ENCODE measurements at places on chromosomes 5 and 9.

- DNase-seq = peak; percentile 68
Measured at GRCh38 chr5:131589510-131590348, 45.3 kb downstream of the RAPGEF6 start.

- peak; percentile 52 for DNase-seq
Measured at GRCh38 chr5:135324897-135325650, 74.0 kb downstream of the MACROH2A1 start.

GRCh38 chr5:168014433-168015123 lies 276.9 kb upstream of the WWC1 start:
- no peak for DNase-seq

DNA sequence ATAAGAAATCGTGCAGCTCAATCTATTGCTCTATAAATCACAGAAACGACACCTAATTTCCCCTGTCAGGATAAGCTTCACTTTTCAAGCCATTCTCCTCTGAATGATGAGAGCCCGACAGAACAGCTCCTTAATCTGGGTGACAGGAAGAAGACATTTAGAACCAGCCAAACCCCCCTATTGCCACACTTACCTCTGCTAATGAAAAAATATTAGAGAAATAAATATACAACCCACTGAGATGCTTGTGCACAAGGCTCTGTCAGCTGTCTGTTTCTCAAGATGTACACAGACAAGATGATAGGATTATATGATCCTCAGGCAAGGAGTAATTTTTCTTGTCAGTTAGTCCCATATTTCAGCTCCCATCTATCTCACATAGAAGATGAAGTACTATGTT lies 57.5 kb upstream of the TRIM32 start:
- no peak for DNase-seq

GRCh38 chr9:35725362-35725761 lies 6.6 kb downstream of the TLN1 start:
- no peak for DNase-seq

DNA sequence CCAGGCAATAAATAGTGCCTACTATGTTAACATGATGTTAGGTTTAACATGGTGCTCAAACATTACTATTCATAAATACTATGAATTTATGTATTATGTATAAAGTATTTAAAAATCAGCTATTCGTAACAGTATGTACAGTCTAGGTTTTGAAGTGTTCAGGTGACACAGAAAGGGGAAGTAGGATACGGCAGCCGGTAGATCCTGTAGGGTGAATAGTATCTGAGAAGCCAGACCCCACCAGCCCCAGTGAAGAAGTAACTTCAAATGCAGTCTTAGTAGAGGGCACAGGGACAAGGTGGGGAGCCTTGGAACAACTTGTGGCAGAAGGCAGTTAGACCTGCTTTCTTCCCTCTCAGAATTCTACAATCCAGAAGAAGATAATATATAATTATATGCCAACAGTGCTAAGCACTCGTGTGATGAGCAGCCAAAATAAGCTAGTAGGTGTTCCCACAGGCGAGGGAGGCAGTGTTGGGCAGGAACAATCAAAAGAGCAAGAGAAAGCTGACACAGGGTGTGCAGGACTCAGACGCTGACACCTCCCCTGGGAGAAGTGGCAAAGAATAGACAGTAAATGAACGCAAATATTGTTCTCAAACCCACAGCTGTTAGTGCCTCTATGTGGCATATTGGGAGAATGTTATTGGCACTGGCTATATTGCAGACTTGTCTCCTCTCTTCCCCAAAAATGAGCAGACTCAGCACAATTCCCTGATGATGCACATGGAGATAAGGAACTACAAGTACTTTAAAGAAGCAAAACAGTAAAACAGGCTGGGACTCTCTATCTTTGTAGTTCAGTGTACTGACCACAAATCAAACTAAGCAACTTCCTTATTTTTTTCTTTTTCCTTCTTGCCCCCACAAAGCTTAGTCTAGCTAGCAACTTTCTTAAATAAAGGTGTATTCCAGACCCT lies 4.6 kb downstream of the ZNF367 start:
- DNase-seq = no peak

DNA sequence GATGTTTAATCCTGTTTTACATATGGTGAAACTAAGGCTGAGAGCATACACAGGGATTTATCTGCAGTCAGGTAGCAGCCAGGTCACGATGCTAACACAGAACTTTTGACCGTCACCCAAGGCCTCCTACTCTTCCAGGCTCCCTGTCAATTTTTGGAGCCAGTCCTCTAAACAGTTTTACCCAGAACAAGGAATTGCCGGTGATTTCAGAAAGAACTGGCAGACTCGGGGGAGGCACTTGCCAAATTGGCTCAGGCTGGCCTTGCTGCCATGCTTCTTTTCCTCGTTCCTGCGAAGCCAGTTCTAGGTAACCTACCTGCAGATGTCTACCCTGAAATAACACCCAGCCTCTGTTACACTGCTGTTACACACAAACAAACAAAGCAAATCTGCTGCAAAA lies 21.2 kb downstream of the GRIA1 start:
- no peak for DNase-seq

DNA sequence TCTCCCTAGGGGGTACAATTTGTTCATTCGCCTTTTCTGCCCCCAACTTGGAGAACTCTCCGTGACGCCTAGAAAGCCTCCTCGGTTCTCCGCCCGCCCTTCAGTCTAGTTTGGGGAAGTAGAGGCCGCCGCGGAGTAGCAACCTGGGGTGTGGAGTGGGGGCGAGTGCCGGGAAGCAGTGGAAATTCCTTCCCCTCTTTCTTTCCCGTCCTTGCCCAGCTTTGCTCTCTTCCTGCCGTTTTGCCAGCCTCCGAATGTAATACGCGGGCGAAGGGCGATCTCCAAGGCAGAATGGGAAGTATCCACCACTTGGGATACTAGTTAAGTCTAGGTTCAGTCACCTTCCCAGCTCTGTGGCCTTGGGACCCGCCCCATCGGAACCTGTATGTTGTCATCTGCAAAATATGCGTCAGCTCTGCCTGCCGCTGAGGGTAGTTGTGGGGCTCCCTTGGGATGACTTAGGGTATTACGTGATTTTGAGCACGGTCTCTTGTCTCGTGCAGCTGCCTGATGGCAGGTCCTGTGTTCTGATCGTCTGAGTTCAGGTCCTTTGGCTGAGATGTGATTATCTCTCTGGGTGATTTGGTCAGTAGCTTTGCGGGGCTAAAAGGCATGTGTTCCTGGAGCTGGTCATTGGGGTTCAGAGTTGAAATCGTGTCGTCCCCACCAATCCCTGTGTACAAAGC lies 724 bp downstream of the PAM start:
- no peak for DNase-seq

DNA sequence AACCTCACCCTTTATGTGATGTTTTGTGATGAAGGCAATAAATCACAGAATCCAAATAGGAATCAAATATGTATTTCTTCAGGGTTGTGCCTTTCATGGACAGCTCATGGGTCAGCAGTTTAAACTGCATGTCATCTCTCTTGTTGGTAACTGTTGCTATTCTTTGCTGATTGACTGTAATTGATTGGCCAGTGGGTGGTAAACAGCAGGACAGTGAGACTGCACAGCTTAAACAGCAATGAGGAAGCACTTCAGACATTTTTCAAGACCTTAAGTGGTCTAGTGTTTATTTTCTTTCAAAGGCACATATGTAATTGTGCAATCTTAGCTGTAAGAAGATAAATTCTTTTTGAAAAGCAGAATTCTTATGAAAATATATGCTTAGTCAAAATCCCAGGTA lies 260.5 kb downstream of the COX7C start:
- DNase-seq = no peak

DNA sequence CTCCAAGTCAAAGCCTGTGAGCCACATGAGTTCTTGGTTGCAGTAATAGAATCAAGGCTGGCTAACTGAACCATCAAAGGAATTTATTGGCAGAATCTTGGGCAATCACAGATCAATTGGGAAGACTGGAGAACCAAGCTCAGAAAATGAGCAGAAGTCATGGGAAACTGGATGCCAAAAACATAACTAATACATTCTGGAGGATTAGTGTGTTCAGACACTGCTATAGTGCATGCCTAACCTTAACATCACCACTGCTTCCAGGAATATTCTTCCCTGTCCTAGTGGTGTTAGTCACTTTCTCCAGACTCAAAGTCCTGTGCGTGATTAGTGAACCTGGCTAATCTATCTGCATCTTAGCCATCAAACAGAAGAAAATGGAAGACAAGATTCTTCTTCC lies 843.7 kb downstream of the EFNA5 start:
- DNase-seq = no peak

DNA sequence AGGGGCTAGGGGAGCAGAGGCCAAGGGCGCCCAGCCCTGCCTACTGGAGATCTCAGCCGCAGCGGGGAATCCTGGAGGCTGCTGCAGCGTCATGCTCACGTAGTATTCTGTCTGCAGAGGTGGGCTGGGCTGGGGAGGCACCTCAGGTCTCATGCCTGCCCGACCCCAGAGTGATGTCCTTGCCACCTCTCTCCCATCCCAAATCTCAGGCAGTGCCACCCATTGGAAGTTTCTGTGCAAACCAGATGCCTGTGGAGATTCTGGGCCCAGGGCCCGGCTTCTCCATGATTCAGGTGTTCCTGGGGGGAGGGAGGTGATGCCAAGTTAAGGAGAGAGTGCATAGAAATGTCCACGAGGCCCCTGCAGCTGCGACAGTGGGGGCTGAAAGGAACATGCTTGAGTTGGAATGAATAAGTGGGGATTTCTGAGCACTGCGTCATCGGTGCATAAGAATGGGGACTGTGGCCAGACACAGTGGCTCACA lies 72.0 kb downstream of the ANKRD33B start:
- no peak for DNase-seq

GRCh38 chr9:134933076-134933659 lies 15.5 kb upstream of the FCN1 start:
- DNase-seq = no peak

- no peak for DNase-seq
Measured at GRCh38 chr9:131122158-131122557, 3.2 kb upstream of the NUP214 start.

GRCh38 chr5:2141254-2142000 lies 258.7 kb upstream of the IRX4 start:
- no peak for DNase-seq

- no peak for DNase-seq
Measured at GRCh38 chr5:168646335-168646734, 67.2 kb upstream of the PANK3 start.

- DNase-seq = no peak
Measured at GRCh38 chr9:69918322-69918721, 97.7 kb downstream of the CFAP95 start.

DNA sequence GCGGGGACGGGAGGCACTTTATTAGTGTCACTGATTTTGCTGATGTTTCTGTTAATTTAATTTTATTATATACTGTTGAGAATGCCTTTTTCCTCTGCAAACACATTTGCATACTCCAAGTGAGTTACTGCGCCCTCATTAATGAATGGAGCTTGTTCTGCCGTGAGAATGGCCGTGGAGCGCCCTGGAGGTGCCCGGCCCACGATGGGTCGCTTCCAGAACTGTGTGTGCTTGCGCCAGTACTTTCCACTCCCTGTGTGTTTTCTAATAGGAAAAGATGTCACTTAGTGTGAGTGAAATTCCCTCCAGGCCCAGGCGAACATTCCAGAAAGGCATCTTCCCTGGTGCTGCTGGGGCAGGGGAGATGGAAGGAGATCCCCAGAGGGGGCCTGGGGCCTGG lies 30.1 kb downstream of the NDUFS6 start:
- DNase-seq = no peak

DNA sequence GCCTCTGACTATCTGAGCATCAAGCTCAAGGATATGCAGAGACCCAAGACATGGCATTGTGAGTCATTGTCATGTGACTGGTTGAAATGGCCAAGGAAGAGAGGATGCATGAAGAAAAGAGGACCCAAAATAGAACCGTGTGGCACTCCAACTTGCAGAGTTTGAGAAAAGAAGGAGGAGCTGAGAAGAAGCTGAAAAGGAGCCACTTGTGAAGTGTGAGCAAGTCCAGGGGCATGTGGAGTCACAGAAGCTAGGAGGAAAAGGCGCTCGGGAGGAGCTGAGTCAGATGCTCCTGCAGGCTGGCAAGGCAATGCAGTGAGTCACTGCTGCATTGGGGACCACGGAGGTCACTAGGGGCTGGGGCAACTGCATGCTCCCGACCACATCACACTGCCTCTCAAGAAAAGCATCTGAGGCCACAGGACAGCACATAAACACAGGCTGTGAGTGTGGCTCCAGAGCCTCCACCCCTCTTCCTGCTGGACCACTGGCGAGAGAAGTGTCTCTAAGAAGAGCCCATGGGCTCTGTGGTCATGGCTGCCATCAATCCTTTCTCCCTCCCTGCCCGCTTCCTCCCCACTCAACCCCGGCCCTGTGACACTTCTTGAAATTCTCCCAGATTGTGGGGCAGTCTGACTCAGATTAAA lies 197.6 kb downstream of the DRD1 start:
- no peak for DNase-seq

GRCh38 chr5:40093550-40093949 lies 586.2 kb upstream of the PTGER4 start:
- no peak for DNase-seq

DNA sequence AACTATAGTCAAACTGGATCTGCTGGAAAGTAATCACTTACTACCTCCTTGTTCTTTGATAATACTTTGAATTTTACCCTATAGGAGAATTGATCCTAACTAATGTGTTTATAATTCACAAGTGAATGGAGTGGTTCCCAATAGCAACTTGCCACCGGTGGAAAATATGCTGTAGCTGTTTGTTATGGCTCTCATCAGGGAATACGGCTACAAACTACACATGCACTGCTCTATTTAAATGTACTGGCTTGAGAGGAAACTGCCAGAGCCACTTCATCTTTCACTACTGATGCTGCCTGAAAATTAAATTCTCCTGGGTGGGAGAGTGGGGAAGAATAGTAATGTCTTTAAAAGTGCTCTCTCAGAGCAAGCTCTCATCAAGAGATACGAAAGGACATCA lies 448.5 kb upstream of the GRAMD2B start:
- DNase-seq = no peak

DNA sequence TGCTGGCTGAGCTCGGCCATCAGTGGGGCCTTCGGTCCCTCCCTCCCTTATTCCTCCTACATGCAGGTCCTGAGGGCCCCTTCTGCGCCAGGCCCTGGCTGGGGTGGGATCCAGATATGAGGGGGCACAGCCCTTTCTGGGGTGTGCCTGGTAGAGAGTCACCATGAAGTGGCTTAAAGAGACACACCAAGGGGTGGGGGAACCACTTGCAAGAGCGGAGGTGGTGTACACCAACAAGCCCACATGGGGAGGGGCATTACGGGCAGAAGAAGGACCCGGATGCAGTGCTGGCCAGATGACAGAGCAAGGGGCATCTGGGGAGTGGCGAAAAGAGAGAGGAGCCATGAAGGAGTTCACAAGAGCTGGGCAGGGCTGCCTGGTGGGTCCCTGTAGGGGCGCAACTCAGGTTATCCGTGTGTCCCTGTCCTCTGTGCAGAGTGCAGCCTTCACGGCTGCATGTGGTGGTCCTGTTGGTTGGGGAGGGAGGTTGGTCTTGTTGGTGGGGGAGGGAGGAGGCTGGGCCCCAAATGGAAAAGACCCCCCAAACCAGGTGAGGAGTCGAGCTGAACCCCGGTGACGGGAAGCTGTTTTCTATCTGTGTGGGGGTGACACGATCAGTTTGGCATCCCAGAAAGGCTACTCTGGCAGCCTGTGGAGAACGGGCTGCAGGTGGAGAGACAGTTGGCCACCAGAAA lies 158.1 kb downstream of the DAB2IP start:
- no peak for DNase-seq

- DNase-seq = no peak
Measured at GRCh38 chr9:107219486-107220077, 63.5 kb upstream of the RAD23B start.

Data from thymus (tissue), 14 donors.